Neuronal stem cell (in vitro differentiated cells): ENCODE measurements at places on chromosomes 1 and 21.

- H3K27ac ChIP-seq: no peak overlapping the region
- DNase-seq: no peak
- peaks cover 41% of the 10 kb centered on the region for H3K27me3 ChIP-seq
Measured at GRCh38 chr1:2560299-2561073, 4.3 kb downstream of the TNFRSF14 start.

DNA sequence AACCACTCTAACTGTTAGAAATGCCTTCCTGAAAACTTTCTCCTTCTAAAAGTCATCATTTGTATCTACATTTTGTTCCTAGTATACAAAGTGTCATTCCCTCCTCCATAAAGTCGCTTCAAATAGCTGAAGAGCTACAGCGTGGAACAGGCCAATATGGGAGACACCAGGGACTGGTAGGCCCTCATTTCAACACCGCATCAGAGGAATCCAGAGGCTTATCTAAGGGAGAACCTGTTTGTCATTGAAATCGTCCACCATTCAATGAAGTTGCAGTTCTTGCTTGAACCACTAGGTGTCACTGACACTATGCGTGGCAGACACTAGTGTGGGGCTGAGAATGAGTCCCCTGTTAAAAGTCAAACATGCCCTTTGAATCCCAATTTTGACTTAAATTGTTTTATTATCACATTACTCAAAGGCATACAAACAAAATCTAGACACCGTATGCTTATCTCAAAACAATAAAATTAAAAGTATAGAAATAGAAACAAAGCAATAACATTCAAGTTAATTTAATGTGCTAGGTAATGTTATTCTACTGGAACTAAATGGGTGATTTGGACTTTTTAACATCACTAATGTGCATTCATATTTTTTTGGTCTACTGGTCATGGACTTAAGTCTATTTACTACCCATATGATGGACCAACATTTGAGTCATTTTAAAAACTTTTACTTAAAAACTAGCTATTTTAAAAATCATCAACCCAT, 182.3 kb downstream of the FCRL5 start:
- peaks cover 2% of the 10 kb centered on the region for H3K4me1 ChIP-seq
- peak; percentile 62 for DNase-seq
- no peak overlapping the region for H3K27ac ChIP-seq
- no peaks in the 10 kb centered on the region for H3K27me3 ChIP-seq
- no peaks in the 10 kb centered on the region for H3K36me3 ChIP-seq

DNA sequence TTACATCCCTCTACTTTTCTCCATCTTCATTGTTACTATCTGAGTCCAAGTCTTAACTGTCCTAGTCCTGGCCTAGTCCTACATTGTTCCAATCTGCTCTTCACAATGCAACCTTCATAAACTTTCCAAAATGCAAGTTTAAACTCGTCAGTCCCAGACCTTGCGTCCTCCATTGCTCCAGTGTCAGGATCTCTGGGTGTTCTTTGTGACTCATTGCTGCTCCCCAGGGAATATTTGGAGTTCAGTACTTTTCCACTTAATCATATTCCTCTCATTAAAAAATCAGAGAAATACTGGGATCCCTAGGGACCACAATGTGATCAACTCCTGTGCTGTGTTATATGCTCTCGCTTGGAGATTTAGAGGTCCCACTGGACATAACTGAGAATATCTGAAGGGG, 18.0 kb upstream of the KPRP start:
- DNase-seq: no peak
- no peaks in the 10 kb centered on the region for H3K27me3 ChIP-seq
- no peaks in the 10 kb centered on the region for H3K36me3 ChIP-seq
- no peak overlapping the region for H3K4me3 ChIP-seq
- no peaks in the 10 kb centered on the region for H3K4me1 ChIP-seq

GRCh38 chr21:34061983-34062382, 11.4 kb upstream of the MRPS6 start:
- H3K4me1 ChIP-seq: no peaks in the 10 kb centered on the region
- no peak overlapping the region for H3K4me3 ChIP-seq
- H3K27ac ChIP-seq: no peak overlapping the region
- DNase-seq: no peak

DNA sequence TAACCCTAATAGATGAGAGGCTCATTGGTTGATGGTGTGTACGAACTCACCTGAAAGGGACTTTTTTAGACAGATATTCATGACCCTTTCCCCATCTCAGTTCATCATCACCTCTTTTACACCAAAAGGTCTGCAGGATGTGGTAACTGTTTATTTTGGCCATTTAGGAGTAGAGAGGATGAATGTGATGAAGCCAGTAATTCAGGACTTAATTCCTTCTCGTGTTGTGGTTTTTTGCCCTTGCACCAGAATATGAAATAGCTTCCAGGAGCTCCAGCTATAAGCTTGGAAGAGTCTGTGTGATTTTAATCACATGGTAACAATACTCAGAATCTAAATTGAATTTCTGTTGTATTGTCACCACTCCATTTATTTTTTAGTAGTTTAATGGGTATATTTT, 189.4 kb upstream of the KCTD3 start:
- no peak overlapping the region for H3K4me3 ChIP-seq
- no peaks in the 10 kb centered on the region for H3K36me3 ChIP-seq
- H3K27me3 ChIP-seq: no peaks in the 10 kb centered on the region
- no peak overlapping the region for H3K27ac ChIP-seq
- H3K4me1 ChIP-seq: no peaks in the 10 kb centered on the region

GRCh38 chr1:244868484-244869363, 4.4 kb upstream of the HNRNPU start:
- DNase-seq: no peak
- no peaks in the 10 kb centered on the region for H3K27me3 ChIP-seq
- peaks cover under 1% of the 10 kb centered on the region for H3K36me3 ChIP-seq
- no peak overlapping the region for H3K27ac ChIP-seq

- H3K27ac ChIP-seq: no peak overlapping the region
- H3K4me3 ChIP-seq: no peak overlapping the region
- no peaks in the 10 kb centered on the region for H3K36me3 ChIP-seq
- no peaks in the 10 kb centered on the region for H3K27me3 ChIP-seq
Measured at GRCh38 chr1:184822267-184822666, 67.6 kb upstream of the EDEM3 start.
